Aorta (tissue), 5 donors: ENCODE measurements at places on chromosomes 13 and 19. TPM values are rescaled to one million over a fixed set of nuclear protein-coding genes. Genes with fewer than 3 reads are reported as not detected.

Gene TNFSF13B
- 8.5 TPM for total RNA-seq

Gene LSR
- total RNA-seq = 13.1 TPM

Gene ABHD13
- 11.1 TPM for total RNA-seq

Gene SIGLEC12
- total RNA-seq = 2.0 TPM

GRCh38 chr13:32731576-32731975 is 145.3 kb downstream of the PDS5B start:
- no peaks in the 10 kb centered on the region for H3K4me1 ChIP-seq
- no peaks in the 10 kb centered on the region for H3K36me3 ChIP-seq
- DNase-seq = no peak
- no peak overlapping the region for H3K27ac ChIP-seq
- no peaks in the 10 kb centered on the region for H3K27me3 ChIP-seq

DNA sequence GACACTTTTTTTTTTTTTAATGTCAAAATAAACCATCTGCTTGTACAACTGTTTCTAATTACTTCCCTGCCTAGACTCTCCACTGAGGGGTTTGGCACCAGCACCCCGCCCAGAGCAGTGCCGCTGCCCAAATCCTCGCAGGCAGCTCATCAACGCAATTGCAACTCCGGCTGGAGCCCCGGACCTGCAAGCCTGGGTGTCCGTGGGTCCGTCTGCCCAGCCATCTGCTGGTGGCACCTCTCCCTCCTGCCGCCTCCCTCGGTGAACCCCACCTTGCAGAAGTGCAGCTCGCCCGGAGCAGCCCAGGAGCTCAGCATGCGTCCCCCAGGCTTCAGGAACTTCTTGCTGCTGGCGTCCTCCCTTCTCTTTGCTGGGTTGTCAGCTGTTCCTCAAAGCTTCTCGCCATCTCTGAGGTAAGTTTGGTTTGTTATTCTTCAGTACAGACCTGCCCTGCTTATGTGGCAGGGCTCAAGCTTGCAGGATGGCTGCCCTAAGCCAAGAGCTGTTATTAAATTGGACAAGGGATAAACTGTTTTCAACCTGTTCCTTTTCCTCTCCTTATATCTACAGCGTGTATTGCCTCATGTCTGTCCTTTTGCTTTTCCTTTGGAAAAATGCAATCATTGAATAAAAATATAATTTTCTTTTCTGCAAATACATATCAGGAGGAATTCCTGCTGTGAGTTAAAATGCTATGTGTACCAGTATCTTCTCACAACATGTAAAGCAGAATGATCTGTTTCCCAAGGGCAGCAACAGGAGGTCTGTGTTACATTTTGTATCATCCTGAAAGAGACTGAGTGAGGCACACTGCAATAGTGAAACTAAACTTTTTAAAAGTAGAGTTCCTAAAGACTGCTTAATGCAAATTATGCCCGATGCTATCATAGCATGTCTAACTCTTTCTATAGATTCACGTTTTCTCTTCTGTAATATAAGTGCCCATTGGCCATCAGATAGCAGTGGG is at the start of gene ITGBL1:
Gene ITGBL1 (plus strand): TSS at position 157 of the 967 bp plus-strand sequence. CDS start 159 bp downstream, at position 316.
- no peaks in the 10 kb centered on the region for H3K36me3 ChIP-seq
- H3K4me3 ChIP-seq = peak within 1 kb of the TSS; percentile 63
- H3K27me3 ChIP-seq = no peaks in the 10 kb centered on the region

Gene FAM216B
- total RNA-seq = not detected

Gene MAMSTR
- total RNA-seq = 0.58 TPM

DNA sequence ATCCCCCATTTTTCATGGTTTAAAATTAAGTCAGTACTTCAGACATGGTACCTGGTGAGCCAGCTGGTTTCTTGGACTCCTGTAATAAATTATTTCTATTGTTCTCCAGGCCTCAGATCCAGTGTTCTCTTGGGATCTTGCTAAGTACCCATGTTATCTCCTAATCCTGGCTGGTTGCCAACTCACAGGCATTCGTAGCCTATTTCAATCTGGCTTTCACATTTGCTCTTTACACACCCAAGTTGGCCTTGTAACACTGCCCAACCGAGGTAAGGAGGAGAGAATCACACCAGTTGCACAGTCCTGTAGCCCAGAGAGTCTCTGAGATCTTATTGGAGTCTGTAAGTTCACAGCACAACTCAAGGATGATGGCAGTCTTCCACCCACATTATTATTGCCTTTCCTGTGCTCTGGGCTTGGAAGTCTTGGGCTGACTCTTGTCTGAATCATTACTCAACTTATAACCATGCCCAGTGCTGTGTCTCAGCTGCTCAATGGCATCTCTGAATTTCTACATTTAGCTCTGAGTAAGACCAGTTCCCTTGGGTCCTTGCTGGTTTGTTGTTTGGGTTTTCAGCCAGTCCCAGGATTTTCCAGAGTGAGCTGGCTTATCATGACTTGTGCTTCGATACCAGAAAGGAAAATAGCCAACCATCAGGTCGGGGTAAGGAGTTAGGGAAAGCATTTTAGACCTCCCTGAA is 76.6 kb upstream of the KLF12 start:
- no peaks in the 10 kb centered on the region for H3K27me3 ChIP-seq
- peaks cover 2% of the 10 kb centered on the region for H3K4me1 ChIP-seq
- H3K4me3 ChIP-seq = no peak overlapping the region
- H3K27ac ChIP-seq = peak overlapping the region; percentile 86
- DNase-seq = no peak

DNA sequence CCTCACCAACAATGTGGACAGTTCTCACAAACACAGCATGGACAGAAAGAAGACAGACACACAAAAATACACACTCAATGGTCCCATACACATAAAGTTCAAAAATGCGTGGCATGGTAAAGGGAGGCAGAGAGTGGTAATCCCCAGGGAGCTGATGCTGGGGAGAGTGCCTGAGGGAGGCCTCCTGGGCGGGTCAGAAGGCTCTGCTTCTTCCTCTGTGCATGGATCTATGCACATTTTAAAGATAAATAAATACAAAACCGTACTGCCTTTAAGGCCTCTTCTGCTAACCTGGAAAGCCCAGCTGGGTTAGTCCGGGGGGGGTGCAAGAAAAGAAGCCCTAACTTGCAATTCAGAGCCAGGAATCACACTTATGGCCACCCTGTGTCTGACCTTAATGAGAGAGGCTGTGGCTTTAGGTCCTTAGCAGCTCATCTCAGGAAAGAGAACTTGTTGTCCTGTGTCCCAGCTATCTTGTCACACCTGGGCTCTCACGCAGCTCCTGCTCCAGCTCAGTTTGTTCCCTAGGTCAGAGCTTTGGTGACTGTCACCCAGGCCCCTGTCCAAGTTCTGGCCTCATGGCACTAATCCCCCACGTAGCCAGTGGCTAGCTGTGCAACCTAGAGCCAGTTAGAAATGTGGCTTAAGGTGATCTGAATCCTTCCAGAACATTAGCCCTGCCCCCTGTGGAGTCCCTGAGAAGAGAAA is 28.5 kb downstream of the POP4 start:
- H3K27me3 ChIP-seq = no peaks in the 10 kb centered on the region
- H3K4me3 ChIP-seq = no peak overlapping the region
- H3K36me3 ChIP-seq = no peaks in the 10 kb centered on the region
- H3K4me1 ChIP-seq = no peaks in the 10 kb centered on the region
- DNase-seq = peak; percentile 7

GRCh38 chr13:105142556-105142955 is 1392.9 kb downstream of the EFNB2 start:
- no peak overlapping the region for H3K4me3 ChIP-seq
- H3K27me3 ChIP-seq = no peaks in the 10 kb centered on the region
- no peaks in the 10 kb centered on the region for H3K4me1 ChIP-seq
- no peak overlapping the region for H3K27ac ChIP-seq
- H3K36me3 ChIP-seq = no peaks in the 10 kb centered on the region

- no peaks in the 10 kb centered on the region for H3K36me3 ChIP-seq
- H3K27me3 ChIP-seq = no peaks in the 10 kb centered on the region
- H3K4me1 ChIP-seq = no peaks in the 10 kb centered on the region
- no peak within 1 kb of the TSS for H3K4me3 ChIP-seq
- no peak within 1 kb of the TSS for H3K27ac ChIP-seq
- peak; percentile 89 for DNase-seq
These were observed at the start of gene PLIN5 for GRCh38 chr19:4534836-4535658. PLIN5 (minus strand) TSS chr19:4535224; CDS start chr19:4534074, 1,150 bp downstream.
